GM23248 (cell line): ENCODE measurements at places on chromosomes 4 and X. TPM values are rescaled to one million over a fixed set of nuclear protein-coding genes. Genes with fewer than 3 reads are reported as not detected.

Gene PRRG3
- total RNA-seq = not detected in 2 replicates

Gene GDPD2
- not detected in 2 replicates for total RNA-seq

Gene GLOD5
- not detected in 2 replicates for total RNA-seq

Gene CDS1
- not detected in 2 replicates for total RNA-seq

Gene RASL11B
- not detected in 2 replicates for total RNA-seq

Gene GPR50
- not detected in 2 replicates for total RNA-seq

Gene PNMA6F
- not detected in 2 replicates for total RNA-seq

Gene LRIT3
- 0.11 TPM in 1 of 2 replicates, not detected in the other for total RNA-seq

Gene GAGE1
- not detected in 2 replicates for total RNA-seq

Gene MMRN1
- total RNA-seq = not detected in 2 replicates

Gene MAGEB10
- total RNA-seq = not detected in 2 replicates

Gene ADAMTS3
- total RNA-seq = 0.43 and 1.3 TPM in 2 replicates

Gene RTL3
- under 0.01 and 0.11 TPM in 2 replicates for total RNA-seq

Gene GAB3
- total RNA-seq = 0.25 and 0.76 TPM in 2 replicates
